ENCODE measurements at places on chromosomes 13 and 19.

GRCh38 chr13:60617991-60618733 is 221.1 kb downstream of the TDRD3 start:
- no peak for DNase-seq

DNA sequence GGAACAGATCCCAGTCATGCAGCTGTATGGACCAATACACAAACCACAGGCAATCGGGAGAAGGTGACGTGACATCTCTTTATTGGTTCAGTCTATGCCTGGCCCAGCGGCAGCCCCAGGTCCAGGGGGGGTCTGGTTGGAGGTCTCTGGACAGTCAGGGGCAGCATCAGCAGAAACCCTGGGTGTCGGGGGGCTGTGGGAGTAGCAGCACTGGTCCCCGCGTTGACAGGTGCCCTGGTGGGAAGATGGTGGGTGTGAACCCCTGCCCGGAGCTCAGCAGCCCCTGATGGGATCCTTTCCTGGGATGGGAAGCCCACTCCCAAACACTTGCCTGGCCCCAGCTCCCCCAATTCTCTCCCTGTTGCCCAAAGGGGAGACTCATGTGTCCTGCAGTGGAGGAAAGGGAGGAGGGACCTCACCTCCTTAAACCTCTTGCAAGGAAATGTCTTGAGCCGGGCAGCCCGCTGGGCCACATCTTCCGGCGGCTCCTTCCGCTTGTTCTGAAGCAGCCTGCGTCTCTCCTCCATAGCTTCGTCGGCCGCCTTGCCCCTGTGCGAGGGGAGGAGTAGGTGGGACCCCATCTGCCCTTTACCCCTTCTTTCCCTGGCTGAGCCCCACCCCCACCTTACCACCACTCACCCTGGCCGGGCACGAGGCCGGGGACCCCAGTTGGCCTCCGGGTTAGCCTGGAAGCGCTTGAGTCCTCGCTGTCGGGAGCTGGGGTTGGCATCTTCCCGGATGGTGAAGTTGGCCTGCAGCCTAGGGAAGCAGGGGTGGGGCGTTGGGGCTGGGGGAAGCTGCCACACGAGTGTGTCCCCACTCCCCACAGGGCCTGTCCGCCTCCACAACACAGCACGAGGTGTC is 2.4 kb upstream of the LYL1 start:
- DNase-seq: no peak

DNA sequence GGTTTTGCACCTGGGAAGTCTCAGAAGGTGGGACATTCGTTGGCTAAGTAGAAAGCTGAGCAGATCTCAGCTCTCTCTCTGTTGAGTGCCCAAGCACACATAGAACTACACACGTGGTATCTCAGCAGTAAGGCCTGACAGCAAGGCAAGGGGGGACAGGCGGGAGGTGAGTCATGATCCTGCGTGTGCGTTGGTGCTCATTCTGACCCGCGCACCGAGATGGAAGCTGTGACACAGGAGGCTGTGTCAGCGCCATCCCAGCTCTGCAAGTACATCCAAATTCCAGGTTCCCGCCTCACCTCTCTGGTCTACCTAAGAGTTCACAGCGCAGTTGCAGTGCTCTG is 135.7 kb downstream of the USP12 start:
- DNase-seq: no peak

- no peak for DNase-seq
Observed at GRCh38 chr13:64770743-64771142, 2459.4 kb downstream of the PCDH9 start.

GRCh38 chr13:72963762-72964161 is 95.0 kb upstream of the KLF5 start:
- DNase-seq: no peak

DNA sequence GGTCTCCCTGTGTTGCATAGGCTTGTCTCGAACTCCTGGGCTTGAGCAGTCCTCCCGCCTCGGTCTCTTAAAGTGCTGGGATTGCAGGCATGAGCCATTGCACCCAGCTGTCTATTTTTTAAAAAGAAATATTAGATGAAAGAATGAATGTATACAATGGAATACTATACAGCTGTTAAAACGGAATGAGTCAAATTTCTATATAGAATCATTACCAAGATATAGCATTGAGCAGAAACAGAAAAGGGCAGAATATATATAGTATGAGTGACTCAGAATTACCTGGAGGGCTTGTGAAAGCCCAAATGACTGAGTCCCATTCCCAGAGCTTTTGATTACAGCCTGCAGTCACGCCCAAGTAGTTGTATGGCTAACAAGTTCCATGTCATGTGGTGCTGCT is 4.4 kb downstream of the DACT3 start:
- DNase-seq: no peak

GRCh38 chr19:10389863-10390262 is 9.5 kb upstream of the TYK2 start:
- no peak for DNase-seq

Measured in SHP77 (cell line).